ENCODE measurements at places on chromosomes 12 and 14.

DNA sequence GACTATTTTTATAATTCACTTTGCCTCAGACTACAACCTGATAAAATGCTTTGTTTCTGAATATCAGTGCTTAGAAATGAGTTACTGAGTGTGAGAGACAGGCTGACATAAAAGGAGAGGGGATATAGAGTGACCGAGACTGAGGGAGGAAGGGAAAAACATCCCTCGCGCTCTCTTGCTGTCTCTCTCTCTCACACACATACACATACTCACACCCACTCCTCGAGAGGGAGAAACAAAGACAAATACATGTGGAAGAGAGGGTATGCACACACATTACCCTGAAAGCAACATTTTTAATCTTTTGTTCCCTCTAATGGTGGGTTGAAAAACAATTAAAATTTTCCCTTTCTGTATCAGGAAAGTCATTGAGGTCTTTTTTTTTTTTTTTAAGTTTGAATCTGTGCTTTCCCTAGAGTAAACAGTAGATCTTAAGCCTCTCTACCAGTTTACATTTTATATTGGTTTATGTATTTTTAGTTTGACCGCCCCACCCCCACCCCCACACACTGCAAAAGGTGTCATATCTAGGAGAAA, 45.3 kb downstream of the FRS2 start:
- no peak for DNase-seq

GRCh38 chr14:22780105-22780679, 13.7 kb downstream of the OXA1L start:
- DNase-seq = no peak

DNA sequence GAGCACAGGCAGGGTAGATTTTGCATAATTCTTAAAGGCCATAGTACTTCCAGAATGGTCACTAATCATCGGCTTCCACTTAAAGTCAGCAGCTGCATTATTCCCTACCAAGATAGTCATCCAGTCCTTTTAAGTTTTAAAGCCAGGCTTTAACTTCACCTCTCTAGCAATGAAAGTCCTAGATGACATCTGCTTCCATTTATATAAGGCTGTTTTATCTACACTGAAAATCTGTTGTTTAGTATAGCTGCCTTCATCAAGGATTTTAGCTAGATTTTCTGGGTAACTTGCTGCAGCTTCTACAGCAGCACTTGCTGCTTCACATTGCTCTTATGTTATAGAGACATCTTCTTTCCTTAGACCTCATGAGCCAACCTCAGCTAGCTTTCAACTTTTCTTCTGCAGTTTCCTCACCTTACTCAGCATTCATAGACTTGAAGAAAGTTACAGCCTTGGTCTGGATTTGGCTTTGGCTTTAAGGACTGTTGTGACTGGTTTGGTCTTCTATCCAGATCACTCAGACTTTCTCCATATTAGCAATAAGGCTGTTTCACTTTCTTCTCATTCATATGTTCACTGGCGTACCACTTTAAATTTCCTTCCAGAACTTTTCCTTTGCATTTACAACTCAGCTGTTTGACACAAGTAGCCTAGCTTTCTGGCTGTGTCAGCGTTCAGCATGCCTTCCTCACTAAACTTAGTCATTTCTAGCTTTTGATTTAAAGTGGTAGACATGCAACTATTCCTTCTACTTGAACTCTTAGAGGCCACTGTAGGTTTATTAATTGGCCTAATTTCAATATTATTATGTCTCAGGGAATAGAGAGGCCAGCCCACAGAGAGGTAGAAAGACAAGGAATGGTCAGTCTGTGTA, 209.9 kb upstream of the GARIN2 start:
- DNase-seq = peak; percentile 17

GRCh38 chr14:89720076-89720687, 234.3 kb downstream of the EFCAB11 start:
- peak; percentile 39 for DNase-seq

DNA sequence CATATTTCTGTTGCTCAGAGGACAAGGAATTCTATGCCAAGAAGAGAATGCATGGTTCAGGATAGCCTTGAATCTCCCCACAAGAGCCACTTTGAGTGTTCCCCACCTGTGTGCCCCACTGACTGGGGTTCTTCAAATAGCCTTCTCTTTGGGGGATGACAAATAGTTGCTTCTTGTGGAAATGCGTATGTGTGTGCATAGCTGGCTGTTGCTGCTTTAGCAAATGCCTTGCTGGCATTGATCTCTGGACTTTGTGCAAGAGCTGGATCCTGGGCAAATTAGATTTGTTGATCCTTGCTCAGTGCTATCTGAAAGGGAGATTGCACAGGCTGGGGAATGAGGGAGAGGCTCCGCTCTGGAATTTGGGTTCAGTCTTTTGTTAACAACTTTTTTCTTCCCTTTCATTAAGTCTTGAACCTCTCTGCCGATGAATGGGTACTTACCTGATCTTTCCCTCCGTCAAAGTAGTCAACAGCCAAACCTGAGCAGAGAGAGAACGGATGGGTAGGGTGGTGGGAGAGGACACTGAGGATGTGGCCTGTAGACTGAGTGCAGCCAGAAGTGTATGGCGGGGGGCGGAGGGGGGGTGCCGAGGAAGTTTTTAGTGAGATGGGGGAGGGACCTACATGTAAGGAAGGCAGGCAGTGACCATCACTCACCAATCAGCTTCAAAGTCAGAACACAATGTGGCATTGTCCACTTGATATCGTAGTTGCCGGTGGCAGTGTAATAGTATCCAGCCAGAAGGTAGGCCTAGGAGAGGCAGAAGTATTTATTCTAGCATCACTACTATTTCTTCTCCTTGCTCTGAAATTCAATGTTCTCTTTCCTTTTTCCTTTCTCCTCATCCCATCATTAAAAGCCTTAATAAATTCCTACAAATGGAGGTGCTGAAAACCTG, 10.7 kb downstream of the EMG1 start:
- no peak for DNase-seq

DNA sequence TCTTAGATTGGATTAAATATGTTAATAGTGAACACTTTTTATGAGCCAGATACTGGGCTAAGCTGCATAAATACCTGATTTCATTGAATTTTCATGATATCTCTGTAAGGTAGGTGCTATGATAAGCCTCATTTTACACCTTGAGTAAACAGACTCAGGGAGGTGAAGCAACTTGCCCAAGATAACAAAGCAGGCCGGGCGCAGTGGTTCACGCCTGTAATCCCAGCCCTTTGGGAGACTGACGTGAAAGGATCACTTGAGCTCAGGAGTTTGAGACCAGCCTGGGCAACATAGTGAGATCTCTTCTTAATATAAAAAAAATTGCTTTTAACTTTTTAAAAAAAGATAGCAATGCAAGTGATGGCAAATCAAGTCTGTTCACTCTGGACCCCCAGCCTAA, 1.4 kb downstream of the GNB3 start:
- no peak for DNase-seq

DNA sequence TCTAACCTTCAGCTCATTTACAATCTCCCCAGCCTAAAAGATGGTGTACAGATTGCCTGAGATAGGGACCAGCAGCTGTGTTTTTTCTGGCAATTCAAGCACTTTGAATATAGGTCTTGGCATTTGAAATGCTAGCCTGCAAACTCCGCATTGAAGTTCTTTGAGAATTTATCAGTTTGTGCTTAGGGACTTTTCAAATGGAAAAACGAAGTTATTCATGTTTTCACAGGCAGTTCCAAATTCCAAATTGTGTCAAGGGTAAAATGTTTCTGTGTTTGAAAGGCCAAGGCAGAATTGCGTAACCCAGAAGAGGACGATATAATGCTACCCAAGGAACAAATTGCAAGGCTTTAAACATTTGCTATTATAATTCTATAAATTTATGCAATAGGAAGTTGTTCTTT, 168.9 kb upstream of the RASSF8 start:
- DNase-seq = no peak

DNA sequence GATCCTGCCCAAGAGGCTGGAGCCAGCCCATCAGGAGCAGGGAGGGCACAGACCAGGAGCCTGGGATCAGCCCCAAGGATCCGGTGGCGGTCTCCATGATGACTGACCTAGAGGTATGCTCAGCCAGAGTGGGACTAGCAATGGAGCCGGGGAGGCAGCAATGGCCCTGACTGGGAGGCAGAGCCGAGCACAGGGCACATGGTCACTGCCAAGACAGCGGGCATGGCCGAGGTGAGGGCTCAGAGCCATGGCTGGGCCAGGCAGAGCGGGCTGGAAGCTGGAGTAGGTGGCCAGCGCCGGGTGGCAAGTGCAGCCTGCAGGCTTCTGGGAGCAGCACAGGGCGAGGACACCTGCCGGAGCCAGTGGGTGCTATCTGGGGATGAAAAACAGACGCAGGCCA, 259.3 kb downstream of the BCL11B start:
- no peak for DNase-seq

GRCh38 chr14:69042787-69043444, 63.8 kb upstream of the ACTN1 start:
- DNase-seq = no peak

DNA sequence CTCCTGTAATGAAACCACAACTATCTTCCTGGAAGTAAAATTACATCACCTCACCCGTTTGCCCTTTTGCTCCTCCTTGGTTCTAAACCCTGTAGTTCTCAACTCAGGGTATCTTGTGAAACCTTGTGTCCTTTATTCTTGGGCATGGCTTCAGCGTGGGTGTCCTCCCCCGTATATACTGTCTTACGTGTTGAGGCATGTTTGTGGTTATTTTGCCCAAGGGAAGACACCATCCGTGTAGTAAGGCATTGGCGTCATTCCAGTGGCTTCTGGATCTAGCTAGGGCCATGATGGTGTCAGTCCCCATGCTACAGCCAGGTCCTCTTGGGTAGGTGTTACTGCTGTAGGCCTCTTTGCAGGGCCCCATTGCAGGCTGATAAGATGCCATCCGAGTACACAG, 115.4 kb downstream of the ZFP36L1 start:
- no peak for DNase-seq

DNA sequence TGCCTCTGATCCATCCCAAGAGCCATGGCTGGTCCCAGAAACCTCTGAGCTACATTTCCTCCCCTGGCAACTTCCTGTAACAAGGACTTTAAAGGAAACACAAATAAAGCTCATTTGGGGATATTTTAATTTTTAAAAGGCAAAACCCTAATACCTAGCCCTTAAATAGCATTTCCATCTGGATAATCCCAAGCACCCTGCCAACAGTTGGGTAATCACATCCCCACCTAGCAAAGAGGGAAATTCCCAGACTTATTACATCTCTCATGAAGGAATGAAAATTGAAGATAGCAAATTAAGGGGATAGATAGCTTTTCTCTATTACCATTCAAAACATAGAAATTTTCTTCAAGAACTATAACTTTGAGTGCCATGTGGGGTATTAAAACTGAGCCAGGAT, 213.7 kb upstream of the BMP4 start:
- DNase-seq = no peak

DNA sequence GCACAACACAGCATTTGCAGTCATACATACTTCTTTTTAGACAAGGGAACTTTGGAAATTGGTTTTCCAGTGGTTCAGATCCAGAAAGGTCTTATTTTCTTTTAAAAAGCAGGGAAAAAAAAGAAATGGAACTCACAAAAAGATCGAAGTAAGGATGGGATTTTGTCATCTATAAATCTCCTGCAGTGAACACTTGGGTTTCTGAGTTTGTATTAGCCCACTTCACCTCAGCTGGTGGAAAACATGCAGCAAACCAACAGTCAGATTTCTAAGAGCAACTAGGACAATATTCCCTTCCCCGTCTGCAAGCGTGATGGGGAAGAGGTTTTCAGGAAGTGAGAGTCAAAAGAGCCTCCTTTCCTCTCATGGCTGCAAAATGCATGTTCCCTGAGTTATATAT, 4.6 kb downstream of the MYF5 start:
- DNase-seq = no peak

DNA sequence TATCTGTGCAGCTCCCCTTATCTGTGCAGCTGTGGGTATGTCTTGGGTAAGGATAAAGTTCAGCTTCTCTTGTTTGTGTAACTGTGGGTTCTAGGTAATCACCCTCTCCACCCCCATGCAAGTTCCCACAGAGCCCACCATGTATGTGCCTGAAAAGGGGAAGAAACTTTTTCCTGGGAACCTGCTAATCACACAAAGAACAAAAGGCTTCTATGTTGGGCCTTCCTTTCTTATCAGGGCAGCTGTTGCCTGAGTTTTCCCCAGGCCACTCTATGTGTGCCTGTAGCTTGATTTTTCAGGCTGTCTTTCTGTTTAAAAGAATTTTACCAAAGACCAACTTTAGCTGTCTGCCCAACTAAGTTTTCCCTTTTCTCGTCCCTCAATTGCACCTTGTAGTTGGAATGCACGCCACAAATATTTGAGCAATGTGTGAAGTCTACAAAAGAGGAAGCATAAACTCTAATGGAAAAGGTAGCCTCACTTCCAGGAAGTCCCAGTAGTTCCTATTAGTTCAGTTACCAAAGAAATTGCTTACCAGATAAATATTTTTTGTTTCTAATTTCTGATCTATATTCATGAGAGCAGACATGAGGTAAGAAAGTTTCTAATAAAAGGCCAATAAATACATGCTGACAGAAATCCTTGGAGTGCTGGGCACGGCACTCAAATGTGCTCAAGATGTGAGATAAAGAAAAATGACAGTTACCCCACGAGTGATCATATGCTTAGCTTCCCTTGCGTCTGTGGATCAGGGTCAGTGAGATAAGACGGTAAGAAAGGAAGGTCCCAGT, 2.7 kb upstream of the GALC start:
- no peak for DNase-seq

GRCh38 chr14:22314183-22314820, 274.7 kb downstream of the DAD1 start:
- DNase-seq = no peak

GRCh38 chr12:27336282-27336653, 3.6 kb downstream of the BMAL2 start:
- DNase-seq = no peak

DNA sequence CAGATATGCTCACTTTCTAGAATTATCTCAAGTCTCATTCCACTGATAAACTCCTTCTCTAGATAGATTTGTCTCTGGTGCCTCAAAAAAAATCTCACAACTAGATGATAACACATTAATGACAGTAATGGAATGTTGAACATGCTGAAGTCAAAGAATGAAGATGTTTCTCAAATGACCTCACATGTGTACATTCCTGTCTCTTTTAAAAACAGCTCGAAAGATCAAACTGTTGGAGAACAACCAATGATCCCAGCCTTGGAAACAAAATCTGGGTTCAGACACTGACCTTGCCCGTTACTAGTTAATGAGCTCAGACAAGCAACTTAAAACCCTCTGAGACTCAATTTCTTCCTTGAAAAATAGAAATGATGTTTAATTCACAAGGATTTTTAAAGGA, 44.7 kb upstream of the KCNJ8 start:
- DNase-seq = no peak

DNA sequence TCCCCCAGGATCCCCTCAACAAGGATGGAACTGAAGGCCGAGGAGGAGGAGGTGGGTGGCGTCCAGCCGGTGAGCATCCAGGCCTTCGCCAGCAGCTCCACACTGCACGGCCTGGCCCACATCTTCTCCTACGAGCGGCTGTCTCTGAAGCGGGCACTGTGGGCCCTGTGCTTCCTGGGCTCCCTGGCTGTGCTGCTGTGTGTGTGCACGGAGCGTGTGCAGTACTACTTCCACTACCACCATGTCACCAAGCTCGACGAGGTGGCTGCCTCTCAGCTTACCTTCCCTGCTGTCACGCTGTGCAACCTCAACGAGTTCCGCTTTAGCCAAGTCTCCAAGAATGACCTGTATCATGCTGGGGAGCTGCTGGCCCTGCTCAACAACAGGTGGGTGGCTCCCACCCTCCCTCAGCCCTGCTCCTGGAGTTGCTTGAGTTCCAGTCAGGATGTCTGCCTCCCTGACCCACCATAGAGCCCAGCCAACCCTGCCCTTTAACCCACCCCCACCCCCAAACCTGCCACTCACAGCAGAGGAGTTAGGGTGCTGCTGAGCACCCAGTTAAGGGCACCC, 1.4 kb downstream of the ASIC1 start:
- peak; percentile 50 for DNase-seq
